ENCODE measurements at places on chromosomes 1 and 21.

- no peak for DNase-seq
These were observed 17.6 kb upstream of the IFI6 start for GRCh38 chr1:27689423-27690173.

- DNase-seq, result no peak
These were observed 13.5 kb downstream of the RCC2 start for GRCh38 chr1:17425806-17426600.

DNA sequence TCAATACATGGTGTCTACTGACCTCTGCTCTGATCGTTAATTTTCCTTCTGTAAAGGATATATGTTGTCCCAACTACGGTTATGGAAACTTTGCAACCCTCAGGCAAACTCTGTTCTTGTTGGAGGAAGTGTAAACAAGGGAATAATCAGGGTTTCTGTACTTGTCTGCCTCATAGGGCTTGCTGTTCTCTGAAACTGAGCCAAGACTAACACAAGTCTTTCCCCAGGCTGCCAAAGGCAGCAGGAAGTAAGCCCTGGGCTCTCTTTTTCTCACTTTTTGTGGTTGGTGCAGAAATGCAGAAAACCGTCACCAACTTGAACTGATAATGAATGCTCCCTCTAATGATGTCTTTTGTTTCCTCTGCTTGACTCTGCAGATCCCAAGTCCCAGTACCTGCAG, 7.6 kb downstream of the CYP4X1 start:
- no peak for DNase-seq

- DNase-seq, result no peak
These were observed 53.1 kb downstream of the NBPF6 start for GRCh38 chr1:108503062-108503733.

DNA sequence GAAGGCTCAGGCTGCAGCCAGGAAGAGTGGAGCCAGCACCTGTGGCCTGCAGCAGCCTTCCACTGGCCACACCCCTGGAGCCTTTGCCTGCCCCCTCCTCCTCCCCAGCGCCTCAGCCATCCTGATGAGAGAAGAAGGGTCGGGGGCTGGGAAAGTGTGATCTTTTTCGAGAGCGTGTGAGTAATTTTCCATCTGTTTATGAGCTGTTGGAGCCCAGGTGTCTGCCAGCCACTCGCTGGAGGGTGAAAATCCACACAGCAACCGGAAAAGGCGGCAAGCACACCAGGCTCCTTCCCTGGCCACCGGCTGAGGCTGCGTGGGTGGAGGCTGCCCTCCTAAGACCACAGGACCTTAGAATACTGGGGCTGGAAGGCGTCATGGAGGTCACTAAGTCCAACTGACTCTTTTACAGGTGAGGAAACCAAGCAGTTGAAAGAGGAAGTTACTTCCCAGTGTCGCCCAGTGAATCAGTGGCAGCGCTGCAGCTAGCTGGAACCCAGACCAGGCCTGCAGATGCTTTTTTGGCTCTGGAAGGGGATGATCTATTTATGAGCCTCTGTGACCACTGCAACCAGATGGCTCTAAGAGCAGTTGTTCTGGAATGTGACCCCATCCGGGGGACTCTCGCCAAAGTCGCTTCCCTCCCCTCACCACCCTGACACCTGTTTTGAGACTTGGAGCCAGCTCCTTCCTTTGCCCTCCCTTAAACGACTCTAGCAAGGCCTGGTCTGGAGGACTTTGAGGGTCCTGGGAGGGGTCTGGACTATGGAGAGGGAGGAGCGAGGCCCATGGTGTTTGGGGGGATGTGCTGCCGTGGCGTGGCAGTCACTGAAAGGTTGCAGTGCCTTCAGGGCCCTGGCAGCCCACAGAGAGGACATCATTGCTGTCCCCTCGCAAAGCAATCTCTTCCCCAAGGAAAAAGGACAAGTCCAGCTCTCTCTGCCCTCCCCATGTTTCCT, 54.5 kb downstream of the LGR6 start:
- no peak for DNase-seq

DNA sequence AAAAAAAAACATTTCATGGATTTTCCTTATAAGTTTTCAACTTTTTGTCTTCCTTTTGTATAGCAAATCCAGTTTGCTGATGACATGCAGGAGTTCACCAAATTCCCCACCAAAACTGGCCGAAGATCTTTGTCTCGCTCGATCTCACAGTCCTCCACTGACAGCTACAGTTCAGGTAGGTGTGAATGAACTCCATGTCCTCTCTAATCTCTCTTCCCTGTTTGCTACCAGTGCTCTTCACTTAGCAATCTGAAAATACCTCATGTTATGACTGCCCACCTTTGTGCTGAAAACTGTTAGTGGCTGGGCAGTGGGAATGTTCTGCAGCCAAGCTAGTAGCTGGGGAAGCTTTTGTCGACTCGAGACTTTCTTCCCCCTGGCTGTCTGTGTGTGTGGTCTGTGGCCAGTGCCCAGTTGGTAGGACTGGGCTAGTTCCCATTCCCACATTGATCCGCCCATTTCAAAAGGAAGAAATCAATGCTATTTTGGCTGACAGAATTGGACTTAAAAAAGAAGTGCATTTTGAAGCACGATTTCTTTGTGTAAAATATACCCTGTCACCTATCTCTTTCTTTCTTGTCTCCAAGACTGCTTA, 24.5 kb downstream of the AHCYL1 start:
- DNase-seq, result no peak

DNA sequence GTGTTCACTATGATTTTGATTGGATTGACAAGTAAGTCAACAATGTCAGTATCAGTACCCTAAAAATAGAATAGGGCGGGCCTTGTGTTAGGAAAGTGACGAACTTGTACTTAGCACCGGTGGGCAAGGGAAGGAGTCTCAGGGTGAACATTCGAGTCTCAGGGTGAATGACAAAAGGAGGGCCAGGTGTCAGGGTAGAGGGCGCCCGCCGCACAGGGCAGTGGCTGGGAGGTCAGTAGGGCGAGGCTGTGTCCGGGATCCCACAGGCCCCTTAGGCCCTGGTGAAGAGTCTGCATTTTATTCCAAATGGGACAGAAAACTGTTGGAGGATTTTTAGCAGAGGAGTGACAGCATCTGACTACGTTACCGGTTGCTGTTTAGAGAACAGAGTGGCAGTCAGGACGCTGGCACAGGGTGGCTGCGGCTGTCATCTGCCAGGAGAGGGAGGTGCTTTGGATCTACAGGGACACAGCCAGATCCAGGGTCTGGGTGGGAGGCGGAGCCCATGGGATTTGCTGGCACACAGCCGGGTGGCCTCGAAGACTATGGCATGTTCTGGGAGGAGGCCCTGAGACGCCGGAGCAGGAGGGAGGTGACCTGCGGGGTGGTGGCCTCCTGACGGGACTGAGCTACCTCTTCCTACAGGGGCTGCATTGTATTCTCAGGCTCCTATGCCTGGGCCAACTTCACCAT, 11.0 kb downstream of the AGTRAP start:
- DNase-seq, result no peak

GRCh38 chr21:23664193-23664694, 1943.0 kb downstream of the MRPL39 start:
- DNase-seq, result no peak

DNA sequence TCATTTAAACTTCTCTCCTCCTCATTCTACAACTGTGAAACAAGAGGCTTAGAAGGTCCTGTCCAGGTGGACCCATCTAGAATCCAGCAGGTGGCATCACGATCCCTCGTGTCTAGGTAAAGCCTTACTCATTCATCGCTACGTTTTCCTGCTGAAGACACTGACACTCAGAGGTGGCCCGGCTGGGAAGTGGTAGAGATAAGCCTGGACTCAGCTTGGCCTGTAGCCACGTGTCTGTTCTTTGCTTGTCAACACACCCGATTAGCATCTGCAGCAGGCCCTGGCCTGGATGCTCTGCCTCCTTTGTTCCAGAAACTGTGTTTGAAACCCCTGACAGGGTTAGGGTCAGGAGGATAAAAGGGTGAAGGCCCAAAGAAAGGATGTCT, 43.4 kb downstream of the PARP1 start:
- no peak for DNase-seq

DNA sequence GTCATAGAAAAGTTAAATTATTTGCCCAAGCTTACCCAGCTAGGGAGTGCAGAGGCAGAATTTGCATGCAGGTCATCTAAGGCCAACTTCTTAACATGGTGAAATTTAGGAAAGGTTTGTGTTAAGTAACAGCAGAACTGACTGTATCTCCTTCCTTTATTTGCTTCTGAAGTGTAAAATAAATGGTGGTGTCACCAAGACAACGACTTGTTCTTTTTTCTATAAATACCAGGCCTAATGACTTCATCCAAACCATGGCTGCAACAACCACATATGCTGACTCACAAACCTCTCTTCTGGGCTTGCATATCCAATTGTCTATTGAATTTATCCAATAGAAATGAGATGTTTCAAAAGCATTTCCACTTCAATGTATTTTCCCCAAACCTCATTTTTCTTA, 19.1 kb downstream of the COL24A1 start:
- DNase-seq, result no peak

DNA sequence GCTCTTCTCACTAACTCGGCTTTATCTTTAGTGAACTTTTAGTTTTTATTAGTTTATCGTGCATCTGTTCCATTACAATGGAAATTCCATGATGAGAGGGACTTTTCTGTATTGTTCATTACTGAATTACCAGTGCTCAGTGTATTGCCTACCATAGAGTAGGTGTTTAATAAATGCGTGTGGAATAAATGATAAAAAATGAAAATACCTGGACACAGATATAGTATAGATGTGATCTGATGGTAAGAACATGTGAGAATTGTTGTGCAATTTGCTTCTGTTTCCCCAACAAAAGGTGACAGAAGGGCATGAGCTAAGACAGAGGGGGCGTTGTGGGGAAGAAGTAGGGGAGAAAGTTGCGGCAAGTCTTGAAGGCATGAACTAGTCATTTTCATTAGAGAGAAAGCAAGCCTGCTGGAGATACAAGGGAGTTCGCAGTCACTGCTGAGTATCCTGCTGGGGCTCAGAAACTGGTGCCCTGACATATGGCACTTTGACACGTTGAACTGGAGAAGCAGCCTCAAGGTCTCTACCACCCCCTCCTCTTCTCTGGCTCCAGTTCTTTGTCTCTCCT, 5.6 kb upstream of the COG2 start:
- no peak for DNase-seq

DNA sequence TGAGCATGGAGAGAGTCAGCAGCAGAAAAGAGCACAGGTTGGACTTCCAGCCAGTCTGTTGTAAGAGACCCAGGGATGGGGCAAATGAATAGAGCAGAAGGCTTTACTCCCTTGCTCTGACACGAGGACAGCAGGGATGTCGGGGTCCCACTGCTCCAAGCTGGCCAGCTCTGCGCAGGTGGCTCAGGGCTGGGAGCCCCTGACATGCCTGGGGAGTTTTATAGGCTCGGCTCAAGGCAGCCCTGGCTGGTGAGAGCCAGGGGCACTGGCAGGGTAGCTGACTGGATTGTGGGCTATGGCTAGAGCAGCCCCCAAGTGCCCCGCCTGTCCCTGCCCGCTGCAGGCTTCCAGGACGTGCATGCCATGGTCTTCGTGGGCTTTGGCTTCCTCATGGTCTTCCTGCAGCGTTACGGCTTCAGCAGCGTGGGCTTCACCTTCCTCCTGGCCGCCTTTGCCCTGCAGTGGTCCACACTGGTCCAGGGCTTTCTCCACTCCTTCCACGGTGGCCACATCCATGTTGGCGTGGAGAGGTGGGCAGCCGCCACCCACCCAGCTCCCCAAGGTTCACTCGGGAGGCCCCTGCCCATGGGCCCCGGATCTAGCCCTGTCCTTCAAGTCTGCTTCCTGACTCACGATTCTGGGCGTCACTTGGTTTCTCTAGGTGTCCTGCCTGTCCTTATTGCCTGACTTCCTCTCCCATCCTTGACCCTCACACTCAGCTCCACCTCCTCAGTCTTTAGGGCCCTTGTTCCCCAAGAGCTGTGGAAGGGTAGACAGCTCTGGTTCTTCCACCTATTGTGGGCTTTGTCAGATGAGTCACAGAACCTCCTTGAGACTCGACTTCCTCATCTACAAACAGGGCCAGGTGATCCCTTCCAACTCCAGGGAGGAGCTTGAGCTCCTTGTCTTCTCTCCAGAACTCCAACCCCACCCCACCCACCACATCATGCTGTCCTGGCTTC, 8.2 kb downstream of the RHBG start:
- no peak for DNase-seq

- no peak for DNase-seq
These were observed 99.9 kb downstream of the OSBPL9 start for GRCh38 chr1:51716746-51717145.

- DNase-seq, result no peak
These were observed 12.4 kb upstream of the ZNF691 start for GRCh38 chr1:42833981-42834380.

- DNase-seq, result no peak
These were observed 9.4 kb downstream of the ZNF678 start for GRCh38 chr1:227572752-227573151.

GRCh38 chr21:46206163-46207005, 22.1 kb upstream of the SPATC1L start:
- DNase-seq, result no peak

- DNase-seq, result no peak
These were observed 586.5 kb downstream of the PTBP2 start for GRCh38 chr1:97308131-97308530.

- DNase-seq, result no peak
These were observed 30.9 kb downstream of the SSBP3 start for GRCh38 chr1:54375298-54375697.

DNA sequence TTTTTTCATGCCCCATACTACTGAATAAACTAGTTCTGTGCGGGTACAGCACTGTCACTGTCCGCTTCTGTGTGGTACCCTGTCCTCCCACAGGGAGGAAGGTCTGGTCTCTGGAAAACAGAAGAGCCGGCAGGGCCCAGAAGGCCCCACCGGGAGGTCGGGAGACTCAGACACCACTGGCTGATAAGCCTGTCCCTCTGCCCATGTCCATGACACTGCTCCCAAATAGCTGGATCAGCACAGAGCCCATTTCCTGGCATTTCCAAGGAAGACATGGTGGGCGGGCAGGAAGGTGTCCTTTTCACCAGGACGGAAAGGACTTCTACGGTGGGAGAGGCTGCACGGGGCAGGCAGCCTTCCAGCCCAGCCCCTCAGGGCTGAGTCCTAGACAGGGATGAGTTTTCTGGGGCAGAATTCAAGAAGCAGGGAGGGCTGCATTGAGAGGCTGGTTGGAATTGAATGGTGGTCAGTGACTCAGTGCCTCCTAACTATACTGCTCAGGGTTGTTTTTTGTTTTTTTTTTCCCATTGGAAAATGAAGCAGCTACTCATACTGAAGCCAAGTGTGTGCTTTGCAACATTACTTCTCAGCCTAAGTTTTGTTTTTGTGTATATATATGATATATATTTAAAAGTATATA, 7.1 kb downstream of the PSRC1 start:
- DNase-seq, result no peak

DNA sequence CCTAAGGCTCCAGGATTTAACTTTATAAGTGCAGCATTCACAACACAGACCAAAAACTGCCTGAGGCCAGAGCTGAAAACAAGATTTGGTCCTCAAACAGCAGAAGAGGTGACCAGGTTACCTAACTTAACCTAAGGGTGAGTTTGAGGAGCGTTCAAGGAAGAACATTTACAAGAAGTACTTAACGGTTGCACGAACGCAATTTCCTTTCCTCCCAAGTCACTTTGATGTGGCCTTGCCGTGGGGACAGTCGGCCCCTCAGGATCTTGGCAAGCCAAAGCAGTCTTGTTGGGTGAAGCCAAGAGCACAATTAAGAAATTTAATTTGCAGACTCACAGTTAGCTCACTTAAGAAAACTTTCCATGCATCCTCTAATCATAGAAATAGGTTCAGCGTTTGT, 202.6 kb upstream of the COA6 start:
- DNase-seq, result no peak

Data from T-cell (primary cell).